Chondrocyte (in vitro differentiated cells): ENCODE measurements at places on chromosomes 6 and 20.

GRCh38 chr6:168034537-168034936 is 37.1 kb downstream of the KIF25 start:
- DNase-seq: no peak

DNA sequence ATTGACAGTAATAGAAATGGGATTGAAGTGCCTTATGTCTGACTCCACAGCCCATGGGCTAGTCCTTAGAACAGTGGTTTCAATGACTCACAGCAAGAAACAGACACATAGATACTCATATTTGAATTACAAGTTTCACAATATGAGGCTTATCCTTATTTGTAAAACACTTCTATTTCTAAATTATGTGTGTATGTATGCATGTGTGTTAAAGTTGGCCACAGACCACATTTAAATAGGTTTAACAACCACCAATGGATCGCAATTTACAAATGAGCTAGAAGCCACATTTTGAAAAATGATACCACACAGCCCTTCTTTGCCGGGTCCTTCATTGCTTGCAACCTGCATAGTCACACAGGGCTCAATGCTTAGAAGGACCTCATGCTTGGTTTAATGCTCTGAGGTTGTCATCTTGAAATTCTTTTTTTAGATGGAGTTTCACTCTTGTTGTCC is 157.8 kb upstream of the PREP start:
- DNase-seq: no peak

GRCh38 chr6:37056112-37056403 is 50.6 kb downstream of the FGD2 start:
- no peak for DNase-seq

GRCh38 chr6:100105919-100106529 is 112.0 kb upstream of the MCHR2 start:
- DNase-seq: no peak

- DNase-seq: no peak
Measured at GRCh38 chr6:82906951-82907350, 158.7 kb downstream of the UBE3D start.

DNA sequence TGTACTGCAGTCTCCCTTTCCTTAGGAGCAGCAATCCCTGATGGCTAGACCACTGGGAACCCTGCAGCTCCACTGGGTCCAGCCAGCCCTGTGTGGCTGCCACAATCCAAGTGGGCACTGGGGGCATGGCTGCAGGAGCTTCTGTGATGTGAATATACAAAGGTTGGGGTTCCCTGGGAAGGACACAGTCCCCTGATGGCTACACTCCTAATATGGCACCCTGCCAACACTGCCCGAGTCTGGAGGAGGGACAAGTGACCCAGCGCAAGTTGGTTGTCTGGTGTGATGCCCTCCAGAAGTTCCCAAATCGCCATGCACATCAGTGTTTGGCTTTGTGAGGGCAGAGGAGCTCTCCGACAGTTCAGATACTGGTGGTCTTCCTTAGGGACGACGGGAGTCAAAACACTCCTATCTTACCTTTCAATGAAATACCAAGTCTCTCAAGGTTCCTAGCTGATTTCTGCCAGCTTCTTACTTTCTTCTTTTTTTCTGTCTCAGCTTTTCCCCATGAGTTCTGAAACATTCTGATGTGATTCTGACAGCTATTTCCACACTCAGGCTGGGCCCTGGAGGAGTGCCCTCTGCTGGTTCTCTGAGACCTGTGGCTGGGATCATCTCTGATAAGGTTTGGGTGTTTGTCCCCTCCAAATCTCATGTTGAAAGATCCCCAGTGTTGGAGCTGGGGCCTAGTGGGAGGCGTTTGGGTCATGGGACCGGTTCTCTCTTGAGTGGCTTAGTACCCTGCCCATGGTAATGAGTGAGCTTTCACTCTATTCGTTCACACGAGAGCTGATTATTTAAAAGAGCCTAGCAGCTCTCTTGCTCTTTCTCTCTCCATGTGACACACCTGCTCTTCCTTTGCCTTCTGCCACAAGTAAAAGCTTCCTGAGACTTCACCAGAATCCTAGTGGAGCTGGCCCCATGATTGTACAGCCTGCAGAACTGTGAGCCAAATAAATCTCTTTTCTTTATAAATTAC is 15.5 kb upstream of the ZFP57 start:
- DNase-seq: no peak

DNA sequence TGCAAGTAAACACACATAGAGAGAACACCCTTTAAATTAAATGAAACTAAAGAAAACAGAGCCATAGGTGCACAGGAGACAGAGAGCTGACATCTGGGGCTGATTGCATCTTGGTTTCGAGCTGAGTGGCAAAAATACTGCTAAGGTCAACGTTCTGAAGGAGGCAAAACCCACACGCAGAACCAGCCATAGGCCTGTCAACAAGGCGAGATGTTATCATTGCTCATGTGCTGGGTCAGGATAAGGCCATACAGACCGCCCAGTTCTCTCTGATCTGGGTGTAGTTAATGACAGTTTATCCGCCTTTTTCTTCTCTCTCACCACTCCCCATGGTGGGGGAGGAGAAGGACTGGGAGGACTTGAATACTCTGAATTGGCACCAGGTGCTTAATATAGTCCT is 4.5 kb upstream of the FAM110A start:
- DNase-seq: no peak

- no peak for DNase-seq
Measured at GRCh38 chr20:61082720-61083119, 169.3 kb upstream of the CDH4 start.

GRCh38 chr6:157561929-157562810 is 181.2 kb downstream of the ZDHHC14 start:
- DNase-seq: no peak

DNA sequence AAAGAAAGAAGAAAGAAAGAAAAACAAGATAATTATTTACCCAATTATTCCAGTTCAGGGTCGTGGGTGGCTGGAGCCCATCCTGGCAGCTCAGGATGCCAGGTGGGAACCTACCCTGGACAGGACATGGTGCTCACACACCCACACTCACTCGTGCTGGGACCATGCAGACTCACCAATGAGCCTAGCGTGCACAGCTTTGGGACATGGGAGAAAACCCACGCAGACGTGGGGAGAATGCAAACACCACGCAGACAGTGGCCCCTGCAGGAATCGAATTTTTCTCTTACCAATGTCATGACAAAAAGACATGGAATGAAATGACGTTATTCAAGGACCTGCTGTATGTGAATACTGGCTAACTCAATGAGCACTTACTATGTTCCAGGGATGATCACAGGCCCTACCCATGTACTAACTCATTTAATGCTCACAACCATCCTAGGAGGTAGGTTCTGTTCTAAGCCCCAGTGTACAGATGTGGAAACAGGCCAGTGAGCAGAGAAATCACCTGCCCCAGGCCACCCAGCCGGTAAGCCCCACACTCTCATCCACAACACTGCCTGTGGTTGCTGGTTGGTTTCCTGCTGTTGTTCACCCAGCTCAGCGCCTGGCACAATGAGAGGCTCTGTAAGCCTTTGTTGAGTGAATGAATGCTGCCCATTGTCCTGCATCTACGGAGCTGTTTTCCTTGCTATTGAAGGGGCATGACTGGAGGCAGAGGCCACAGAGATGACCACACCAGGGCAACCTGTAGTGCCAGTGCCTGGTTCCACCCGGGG is 6.8 kb upstream of the PI16 start:
- DNase-seq: peak; percentile 37

DNA sequence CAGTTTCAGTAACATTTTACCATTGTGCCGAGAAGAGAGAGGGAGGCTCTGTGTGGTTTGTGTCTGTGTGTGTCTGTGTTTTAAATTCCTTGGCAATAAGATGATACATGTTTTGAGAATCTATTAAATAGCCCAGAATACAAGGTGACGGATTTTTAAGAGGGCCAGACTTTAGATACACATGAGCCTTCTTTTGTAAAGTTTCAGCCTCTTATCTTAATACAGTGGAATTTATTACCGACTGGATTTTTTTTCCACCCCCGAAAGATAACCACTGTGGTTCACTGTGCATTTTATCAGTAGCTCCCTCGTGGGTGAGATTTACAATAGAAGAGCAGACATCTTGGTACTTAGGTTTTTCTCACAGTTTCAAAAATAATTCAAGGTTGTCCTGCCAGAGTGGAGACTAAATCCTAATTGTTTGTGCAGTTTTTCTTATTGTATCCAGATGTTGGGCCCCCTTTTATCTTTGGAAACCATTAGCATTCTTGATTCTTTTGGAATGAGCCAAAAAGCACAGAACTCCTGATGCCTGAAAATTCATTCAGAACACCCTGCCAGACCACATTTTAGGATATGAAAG is 49.9 kb downstream of the STK4 start:
- no peak for DNase-seq

- DNase-seq: no peak
Measured at GRCh38 chr20:12327205-12327604, 409.5 kb downstream of the BTBD3 start.

DNA sequence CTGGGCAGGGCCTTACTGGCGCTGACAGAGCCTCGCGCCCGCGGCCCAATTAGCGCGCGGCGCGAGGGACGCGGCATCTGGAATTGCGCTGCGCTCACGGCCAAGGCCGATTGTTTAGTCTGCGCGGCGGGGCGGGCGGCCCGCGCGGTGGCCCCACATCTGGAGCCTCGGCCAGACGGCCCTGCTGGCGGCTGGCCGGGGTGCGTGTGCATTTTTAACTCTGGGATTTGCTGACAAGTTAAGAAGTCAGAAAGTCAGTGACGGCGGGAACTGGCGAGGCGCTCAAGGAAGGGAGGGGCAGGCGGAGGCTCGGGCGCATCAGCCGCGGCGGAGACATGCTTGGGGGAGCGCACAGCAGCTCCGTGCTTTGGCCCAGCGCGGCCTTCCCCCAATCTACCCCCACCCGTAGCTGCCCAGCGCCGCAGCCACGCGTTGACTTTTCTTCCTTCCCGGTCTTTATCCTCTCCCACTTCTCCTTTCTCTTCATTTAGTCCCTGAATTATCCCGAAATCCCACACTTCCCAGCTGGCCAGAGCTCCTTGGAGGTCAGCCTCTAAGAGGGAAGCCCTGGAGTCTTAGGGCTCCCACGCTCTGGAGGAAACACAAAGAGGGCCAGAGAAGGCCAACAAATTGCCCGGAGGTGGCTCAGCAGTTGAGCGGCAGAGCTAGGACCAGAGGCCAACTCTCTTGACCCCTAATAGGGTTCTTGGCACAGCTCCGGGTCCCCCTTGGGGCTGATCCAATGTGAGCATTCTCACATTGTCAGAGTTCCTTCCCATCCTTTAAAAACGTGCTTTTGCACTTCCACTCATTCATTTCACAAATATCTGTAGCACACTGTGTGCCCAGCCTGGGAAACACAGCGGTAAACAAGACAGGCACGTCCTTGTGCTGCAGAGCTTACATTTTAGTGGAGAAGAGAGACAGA is 40.8 kb upstream of the FOXP4 start:
- no peak for DNase-seq

DNA sequence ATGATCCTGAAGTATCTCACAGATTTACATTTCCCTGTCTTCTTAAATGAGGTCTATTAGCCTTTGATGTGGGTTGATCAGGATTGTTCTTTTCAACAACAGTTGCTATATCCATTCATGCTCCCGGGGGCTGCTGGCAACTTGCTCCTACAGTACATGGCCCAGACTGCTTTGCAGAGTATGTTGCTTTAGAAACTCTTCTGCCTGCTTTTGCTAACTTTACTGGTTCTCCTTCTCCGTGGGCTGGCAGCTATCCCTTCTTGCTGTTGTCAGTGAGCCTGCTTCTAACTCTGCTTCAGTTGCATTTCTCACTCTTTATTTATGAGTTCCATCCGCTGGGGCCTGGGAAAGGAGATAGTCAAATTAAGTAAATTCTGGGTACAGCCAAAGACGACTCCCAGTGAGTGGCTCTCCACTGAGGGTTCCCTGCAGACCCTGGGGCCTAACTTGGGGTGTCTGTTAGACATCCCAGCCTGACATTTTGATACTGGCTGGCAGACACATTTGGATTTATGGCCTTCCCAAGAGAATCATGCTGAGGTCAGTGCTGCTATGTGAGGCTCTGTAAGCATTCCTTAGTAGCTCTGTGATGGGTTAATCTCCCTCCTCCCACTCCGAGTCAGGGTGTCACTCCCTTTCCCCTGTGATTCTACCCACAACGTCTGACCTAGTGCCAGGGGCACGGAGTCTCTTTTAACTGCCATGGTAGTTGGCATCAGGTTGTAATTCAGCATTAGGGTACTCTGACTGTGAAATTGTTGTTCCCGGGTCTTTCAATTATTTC is 73.6 kb downstream of the SLX4IP start:
- no peak for DNase-seq

GRCh38 chr20:38633577-38634093 is 32.0 kb downstream of the ARHGAP40 start:
- DNase-seq: no peak

DNA sequence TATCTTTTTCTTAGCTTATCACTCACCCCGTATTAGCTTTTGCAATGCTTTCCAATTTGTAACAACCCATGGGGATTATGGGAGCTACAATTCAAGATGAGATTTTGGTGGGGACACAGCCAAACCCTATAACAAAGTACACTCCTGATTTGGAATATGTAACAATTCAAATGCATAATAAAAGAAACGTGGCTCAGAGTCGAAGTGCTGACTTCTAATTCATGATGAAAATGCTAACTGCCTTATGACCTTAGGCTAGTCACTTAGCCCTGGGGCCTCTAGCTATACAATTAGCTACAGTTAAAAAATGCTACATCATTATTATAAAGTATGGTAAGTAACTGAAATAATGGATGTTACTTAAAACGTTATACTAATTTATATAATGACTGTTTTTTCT is 955.0 kb upstream of the FLRT3 start:
- no peak for DNase-seq

DNA sequence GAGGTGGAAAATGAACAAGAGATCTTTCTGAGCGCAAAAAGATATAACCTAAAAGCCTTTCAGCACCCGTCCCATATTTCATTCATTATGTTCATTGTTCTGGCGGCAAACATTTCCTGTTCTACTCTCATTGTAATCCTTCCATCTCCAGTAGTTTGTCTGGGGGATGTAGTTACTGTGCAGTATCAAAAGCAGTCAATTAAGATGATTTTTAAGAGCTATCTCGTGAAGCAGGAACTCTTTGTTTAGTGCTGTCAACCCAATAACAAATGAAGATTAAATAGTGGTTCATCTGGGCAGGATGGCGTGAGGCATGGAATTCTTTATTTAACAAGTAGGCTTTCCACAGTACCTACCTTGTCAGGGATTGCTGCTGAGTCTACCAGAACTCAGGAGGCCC is 876.7 kb downstream of the HACE1 start:
- no peak for DNase-seq
